SW 1271 (cell line): ENCODE measurements at places on chromosomes 2 and 18.

DNA sequence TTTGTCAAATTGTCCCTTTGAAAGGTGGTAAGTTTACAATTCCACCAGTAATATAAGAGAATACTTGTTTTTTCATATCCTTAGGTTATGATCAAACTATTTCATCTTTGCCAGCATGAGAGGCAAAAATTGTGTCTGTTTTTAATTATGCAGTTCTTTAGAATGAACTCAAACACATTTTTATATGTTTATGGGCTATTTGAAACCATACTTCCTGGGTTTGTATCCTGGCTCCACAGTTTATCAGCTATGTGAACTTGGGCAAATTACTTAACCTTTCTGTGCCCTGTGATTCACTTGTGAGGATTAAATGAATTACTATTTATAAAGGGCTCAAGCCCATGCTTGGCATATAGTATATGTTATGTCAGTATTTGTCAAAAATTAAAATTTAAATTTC lies 109.4 kb downstream of the TANC1 start:
- DNase-seq: no peak

DNA sequence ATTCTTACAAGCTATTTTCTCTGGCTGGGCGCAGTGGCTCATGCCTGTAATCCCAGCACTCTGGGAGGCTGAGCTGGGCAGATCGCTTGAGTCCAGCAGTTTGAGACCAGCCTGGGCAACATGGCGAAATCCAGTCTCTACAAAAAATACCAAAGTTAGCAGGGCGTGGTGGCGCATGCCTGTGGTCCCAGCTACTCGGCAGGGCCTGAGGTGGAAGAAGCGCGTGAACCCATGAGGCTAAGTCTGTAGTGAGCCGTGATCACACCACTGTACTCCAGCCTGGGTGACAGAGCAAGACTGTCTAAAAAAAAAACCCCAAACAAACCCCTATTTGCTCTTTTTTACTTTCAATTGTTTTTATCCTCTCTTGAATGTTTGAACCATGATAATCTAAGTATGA lies 37.0 kb downstream of the PPP4R1 start:
- no peak for DNase-seq

GRCh38 chr2:119672161-119672862 lies 6.7 kb upstream of the TMEM177 start:
- DNase-seq: no peak

DNA sequence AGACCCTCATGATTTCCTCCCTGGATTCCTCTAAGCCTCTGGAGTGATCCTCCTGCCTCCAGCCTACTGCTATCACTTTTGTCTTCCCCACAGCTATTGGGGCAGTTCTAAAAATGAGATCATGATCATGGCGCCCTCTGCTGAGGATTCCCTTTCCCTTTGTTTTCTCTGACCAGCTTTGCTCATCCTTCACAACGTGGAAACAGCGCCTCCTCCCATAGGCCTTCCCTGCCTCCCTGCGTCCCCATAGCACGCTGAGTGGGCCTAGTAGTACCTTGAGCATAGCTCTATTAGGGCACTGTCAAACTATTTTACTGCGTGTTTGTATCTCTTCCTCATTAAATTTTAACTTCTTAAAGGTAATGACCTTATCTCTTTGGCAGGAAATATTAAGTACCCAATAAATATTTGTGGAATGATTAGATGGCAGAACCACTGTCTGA lies 207.0 kb upstream of the FANCL start:
- peak; percentile 80 for DNase-seq

GRCh38 chr2:60309336-60309735 lies 244.1 kb downstream of the BCL11A start:
- DNase-seq: no peak

DNA sequence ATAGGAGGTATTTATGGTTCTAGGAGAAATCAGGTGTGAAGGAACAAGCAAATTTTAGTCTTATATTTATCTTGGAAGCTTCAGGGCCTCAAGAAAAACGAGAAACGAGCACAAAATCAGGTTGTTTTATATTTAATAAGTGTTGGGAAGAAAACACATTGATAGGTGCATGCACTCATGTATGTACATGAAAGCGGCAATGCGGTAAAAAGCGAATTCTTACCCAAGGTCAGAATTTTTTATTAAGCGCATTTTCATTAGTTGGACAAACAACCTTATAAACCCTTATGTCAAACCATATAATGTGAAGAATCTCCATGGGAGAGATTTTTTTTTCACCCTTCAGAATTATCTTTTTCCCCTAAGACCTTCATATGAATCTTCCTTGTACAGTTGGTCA lies 25.4 kb downstream of the SLC66A3 start:
- no peak for DNase-seq

GRCh38 chr2:8212239-8212638 lies 469.6 kb upstream of the ID2 start:
- no peak for DNase-seq

DNA sequence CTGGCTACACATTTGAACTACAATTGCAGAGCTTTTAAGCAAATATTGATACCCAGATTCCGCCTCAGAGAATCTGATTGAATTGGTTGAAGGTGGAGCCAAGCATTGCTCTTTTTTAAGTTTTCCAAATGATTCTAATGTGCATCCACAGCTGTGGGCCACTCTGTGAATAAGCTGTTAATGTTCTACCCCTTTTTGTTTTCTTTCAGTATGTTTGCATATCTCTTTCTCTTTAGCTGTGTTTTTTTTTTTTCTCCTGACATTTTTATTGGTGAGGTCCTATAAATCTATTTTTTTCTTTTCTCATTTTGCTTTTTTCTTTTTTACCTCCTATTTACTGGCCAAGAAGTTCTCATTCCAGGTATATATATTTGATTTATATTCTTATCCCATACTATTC lies 6.5 kb downstream of the SCN3A start:
- no peak for DNase-seq

GRCh38 chr2:152718909-152719645 lies 657 bp downstream of the ARL6IP6 start:
- DNase-seq: peak; percentile 74

GRCh38 chr2:132733094-132733493 lies 63.1 kb upstream of the LYPD1 start:
- DNase-seq: no peak

DNA sequence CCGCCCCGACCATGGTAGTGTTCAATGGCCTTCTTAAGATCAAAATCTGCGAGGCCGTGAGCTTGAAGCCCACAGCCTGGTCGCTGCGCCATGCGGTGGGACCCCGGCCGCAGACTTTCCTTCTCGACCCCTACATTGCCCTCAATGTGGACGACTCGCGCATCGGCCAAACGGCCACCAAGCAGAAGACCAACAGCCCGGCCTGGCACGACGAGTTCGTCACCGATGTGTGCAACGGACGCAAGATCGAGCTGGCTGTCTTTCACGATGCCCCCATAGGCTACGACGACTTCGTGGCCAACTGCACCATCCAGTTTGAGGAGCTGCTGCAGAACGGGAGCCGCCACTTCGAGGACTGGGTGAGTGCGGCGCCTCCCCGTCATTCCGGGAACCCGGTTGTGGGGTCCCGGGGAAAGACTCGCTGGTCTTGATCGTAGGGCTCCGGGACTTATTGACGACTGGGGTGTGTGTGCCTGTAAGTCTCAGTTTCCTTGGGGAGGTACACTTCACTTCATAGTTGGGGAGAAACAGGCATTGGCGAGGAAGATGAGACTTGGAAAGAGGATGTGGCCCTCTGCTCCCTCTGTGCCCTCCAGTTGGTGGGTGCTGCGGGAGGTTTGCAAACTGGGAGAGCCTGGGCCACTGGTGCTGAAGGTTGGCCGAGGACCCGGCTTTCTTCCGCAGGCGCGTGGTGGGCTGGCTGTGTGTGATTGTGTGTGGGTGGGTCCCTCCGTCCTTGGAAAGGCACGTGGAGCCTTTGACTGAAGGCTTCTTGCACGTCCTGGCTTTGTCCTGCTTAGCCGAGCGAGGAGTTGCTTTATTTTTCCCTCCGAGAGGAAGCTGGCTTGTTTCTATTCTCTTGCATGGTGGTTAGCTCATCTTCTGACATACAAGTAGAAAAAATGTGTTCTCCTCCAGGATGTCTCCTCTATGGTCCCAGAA lies 886 bp downstream of the PRKCE start:
- no peak for DNase-seq

DNA sequence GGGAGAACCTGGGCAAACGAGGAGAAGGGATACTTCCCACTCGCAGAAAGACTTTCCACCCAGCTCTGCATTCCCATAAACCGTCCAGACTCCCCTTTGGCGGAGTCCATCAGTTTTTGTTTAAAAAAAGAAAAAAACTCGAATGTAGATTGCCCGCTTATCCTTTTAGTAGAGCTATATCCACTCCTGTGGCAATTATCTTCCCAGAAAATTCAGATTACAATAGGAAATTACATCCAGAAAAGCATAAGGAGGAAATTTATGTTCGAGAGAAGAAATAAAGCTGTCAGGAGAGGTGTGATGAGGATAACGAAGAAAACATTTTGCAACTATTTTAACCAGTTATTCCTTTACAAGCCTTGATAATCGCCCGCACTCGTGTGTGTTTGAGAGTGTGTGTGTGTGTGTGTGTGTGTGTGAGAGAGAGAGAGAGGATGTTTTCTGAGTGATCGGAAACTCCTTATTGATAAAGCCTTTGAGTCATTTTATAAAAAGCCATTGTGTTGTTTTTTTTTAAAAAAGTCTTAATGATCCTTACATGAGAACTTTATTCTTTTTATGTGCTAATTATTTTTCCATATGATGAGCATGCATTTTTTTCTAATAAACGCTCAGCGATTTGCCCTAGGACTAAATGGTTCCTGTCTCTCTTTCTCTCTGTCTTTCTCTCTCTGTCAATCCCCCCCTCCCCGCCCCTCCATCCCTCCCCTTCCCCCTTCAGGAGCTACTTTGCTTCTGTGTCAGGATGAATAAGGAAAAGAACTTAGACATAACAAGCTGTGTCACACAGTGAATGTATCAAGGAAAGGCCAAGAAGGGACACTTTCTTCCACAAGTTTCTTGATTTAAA lies 1.1 kb upstream of the PPP3R1 start:
- DNase-seq: no peak

- DNase-seq: no peak
Measured at GRCh38 chr18:43664487-43665008, 387.3 kb upstream of the SYT4 start.

GRCh38 chr2:235446082-235446481 lies 47.8 kb upstream of the AGAP1 start:
- no peak for DNase-seq

- DNase-seq: no peak
Measured at GRCh38 chr18:78679031-78679430, 300.6 kb upstream of the SALL3 start.

DNA sequence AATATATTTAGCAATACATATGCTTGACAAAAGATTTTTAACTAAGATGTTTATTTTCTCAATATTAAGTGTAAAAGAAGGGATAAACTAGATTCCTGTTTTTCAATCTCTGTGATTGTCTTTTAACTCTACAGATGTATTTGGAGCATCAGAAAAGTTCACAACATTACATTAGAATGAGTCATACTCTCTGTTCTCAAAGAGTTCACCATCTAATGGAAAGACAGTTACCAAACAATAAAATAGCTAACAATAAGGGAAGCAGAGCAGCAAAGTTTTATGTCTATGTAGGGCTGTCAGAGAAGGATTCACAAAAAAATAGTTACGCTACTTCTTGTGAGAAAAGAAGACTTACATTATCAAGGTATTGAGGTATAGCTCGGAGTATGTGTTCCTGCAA lies 109.2 kb upstream of the MAP2 start:
- DNase-seq: no peak

GRCh38 chr2:223096235-223096970 lies 44.4 kb downstream of the KCNE4 start:
- DNase-seq: no peak

GRCh38 chr2:216633616-216634369 lies 573 bp downstream of the IGFBP2 start:
- DNase-seq: no peak

DNA sequence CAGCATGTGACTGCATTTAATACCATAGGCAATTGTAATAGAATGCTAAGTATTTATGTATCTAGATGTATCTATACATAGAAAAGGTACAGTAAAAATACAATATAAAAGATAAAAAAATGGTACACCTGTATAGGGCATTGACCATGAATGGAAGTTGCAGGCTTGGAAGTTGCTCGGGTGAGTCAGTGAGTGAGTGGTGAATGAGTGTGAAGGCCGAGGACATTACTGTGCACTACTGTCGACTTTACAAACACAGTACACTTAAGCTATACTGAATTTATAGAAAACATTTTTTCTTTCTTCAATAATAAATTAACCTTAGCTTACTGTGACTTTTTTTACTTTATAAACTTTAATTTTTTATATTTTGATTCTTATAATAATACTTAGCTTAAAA lies 8.9 kb downstream of the DIS3L2 start:
- DNase-seq: no peak

- no peak for DNase-seq
Measured at GRCh38 chr2:218985021-218985324, at the start of gene FEV. FEV (minus strand) TSS chr2:218985184; CDS start chr2:218985075, 109 bp downstream.

DNA sequence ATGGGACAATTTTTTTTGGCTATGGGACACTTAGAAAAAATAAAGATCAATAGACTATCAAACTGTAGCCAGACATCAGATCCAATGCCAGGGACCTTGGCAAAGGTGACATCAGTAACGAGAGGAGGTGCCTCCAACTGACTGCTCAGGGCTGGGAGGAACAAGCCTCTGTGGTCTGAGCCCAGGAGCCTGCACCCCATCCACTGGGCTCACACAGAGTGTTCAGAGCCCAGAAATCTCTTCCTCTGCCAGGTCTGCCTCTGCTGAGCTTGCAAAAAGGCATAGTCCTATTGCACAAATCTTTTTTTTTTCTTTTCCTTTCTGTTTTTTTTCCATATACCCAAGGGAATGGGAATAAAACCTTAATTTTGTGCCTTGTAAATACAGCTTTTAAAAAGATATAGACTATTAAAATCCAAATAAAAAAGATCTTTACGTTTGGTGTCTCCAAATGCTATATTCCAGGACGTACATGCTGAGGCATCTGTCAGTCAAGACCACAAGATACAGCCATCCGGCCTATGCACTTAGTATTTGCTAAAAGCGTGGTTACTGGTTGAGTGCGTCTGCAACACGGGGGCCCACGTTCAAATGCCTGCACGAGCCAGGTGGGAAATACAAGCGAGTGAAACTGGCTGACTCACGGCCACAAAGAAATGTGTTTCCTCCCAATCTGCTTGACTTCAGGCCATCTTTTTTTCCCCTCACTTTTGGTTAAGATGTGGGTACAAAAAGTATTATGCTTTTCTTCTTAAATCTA lies 7.8 kb upstream of the ARHGAP25 start:
- DNase-seq: no peak

DNA sequence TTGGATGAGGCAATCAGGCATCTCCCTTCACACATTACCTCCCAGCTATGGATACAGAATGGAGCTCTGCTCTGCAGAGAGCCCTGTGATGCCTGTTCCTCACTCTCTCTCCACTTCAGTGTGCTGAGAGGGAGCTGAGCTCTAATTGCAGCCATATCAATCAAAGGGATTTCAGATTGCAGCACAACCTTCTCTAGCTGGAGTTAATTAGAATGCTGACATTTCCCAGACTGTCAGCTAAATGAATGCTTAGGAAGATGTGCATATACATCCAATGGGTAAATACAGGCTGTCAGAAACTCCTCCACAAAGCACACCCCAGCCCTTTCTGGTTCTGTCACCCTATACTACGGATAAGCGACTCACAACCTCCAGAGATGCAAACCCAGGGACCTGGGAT lies 402.6 kb downstream of the EIPR1 start:
- DNase-seq: no peak

- DNase-seq: no peak
Measured at GRCh38 chr2:42787788-42788477, 4.5 kb downstream of the HAAO start.

GRCh38 chr2:121237980-121238665 lies 46.9 kb downstream of the TFCP2L1 start:
- no peak for DNase-seq
